ENCODE measurements at places on chromosomes 1 and 21.

GRCh38 chr1:5992814-5993555, 760 bp upstream of the NPHP4 start:
- DNase-seq = no peak

DNA sequence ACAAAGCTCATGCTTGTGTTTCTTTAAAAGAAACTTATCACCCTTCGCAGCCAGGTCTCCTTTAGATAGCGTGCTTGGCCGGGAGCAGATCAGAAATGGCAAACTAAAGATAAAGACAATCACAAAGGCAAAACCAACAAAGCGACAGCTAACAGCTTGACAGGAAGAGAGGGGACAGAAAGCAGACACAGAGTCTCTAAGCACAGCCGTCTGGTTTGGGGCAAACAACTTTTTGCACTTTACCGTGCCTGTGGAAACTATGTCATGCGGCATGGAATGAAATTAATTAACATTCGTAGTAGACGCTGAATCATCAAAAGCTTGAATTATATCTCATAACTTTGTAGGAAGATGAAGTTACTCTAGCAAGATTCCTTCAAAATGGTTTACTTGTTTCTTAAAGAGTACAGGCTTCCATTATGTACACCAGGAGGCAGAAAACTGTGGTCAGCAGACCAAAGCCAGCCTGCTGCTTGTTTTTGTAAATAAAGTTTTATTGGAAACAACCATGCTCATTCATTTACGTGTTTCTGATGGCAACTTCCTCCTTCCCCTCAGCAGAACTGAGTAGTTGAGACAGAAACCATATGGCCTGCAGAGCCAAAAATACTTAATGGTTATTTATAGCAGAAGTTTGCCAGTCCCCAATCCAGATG, 183.2 kb downstream of the KIF26B start:
- no peak for DNase-seq

DNA sequence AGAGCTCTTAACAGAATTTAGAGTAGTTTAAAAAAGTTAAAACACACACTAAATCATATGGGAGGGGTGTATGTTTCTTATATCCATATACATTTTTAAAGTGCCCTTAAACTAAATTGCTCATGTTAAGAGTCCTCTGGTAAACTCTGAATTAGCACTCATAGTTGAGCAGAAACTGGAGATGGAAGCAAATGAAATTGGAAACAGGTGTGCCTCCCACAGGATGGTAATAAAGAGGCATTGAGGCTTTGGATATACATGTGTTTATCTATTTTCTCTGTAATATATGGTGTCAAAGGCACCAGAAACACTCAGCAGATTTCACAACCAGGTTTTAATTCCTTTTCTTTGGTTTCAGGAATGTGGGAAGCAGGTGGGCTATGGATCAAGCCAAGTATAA, 188.6 kb downstream of the HS2ST1 start:
- DNase-seq = no peak

GRCh38 chr1:230149751-230150584, 82.9 kb downstream of the GALNT2 start:
- DNase-seq = no peak

DNA sequence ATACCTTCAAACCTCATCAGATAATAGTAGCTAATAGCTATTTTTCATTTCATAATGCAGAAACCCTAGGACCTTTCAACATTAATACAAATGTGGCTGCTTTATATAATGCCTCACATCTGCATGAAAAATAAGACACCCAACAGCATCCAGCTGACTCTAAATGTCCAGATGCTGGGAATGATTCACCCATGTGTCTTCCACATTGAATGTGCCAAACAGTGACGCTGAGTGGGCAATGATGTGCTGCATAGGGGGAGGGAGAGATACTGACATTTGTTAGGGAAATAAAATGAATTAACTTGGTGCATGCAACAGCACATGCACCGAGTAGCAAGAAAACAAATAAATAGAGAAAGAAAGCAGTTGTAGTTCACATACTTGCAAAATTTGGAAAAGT, 199.3 kb downstream of the DSCAM start:
- no peak for DNase-seq

DNA sequence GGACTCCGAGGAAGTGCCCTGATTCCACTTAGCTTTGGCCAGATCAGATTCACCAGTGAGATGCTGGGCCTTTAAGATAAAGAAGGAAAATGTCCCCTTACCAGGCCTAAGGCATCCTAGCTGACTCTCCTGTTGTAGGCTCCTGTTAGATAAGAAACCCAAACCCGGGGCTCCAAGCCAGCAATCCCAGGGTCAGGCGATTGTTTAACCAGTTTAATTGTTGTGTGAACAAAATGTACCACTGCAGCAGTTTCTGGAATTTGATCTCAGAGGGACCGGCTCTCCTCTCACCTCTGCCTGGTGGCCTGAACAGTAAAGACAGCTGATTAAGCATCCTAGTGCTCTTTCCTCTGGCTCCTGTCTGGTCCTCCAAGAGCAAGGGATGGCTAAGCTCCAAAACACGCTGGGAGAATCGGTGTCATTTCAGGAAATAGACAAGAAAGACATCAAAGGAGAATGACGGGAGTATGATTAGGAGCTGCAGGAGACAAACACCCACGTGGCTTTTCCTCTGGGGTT, 9.3 kb upstream of the KLHDC8A start:
- peak; percentile 69 for DNase-seq

DNA sequence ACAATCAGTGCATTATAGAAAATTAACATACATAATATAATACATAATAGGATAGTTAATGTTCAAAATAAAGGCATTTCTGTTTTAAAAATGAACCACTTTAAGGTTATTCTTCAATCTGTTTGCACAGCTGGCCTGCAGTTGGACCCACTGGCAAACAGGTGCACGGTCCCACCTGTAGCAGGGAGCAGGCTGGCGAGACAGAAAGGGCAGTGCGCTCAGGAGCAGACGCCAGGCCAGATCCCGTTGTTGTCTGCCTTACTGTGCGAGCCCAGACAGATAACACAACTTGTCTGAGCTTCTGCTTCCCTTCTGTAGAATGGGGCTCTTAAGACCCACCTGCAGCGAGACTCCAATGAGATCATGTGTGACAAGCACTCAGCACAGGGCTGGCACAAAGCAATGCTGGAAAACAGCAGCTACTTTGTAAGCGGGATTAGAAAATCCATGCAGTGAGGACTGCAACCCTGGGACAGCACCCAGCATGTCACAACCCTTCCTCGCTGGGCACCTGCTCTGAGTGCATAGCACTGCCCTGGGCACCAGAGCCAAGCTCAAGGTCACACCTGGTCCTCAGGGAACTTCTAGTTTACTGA, 33.5 kb downstream of the VPS26C start:
- DNase-seq = no peak

DNA sequence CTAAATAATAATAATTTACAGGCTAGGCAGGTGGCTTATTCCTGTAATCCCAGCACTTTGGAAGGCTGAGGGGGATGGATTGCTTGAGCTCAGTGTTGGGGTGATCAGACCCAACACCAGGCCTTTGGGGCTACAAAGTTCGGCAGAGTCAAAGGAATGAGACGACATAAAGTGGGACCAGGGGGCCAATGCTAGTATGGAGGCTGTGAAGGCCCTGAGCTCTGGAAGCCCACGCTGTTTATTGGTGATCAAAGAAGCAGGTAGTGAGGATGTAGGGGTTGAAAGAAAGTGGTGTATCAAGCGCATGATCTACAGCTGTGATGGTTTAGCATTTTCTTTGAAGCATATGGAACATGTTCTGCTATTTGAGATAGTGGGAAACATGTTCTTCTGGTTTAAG, 5.6 kb downstream of the BTBD8 start:
- no peak for DNase-seq

DNA sequence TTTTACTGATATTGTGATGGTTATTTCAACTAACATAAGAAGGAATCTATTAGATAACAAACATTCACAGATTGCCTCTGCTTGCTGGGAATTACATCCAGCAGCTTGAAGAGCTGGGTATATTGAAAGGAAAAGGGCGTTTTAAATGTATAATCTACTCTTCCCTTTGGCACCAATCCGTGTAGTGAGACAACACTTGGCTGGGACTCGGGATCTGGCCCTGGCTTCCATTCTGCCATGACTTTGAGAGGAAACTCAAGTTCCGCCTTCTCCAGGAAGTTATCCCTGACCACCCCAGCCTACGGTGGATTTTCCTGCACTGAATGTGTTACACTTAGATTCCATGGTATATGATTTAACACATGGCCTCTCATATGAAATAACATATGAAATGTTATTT, 86.9 kb upstream of the UBE2U start:
- no peak for DNase-seq

DNA sequence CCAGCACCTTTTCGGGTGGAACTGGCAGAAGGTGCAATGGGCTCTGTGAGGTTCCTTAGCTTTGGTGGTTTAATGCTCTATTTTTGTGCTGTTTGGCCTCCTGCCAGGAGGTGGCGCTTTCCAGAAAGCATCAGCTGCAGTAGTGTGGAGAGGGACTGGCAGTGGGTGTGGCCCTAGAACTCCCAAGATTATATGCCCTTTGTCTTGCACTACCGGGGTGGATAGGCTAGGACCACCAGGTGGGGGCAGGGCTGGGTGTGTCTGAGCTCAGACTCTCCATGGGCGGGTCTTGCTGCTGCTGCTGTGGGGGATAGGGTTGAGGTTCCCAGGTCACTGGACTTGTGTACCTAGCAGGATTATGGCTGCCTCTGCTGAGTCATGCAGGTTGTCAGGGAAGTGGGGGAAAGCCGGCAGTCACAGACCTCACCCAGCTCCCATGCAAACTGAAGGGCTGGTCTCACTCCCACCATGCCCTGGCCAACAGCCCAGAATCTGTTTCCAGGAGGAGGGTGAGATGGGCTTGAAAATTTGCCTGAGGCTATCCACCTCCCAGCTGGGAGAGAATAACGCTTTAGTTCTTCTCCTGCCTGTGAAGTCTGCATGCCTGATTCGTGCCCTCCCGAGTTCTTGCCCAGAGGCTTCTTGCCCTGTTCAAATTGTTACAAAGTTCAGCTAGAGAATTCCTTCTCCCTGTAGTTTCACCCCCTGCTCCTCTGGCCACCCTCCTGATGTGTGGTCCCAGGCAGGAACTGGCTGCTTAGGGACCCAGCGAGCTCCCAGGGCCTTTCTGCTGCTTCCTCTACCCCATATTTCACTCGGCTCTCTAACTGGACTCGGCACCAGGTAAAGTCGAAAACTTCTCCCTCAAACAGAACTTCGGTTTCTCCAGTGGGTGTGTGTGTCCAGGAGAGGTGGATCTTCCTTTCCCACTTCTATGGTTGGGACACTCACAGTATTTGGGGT, 76.5 kb upstream of the BTG3 start:
- no peak for DNase-seq

GRCh38 chr1:37513795-37514349, 694 bp downstream of the MEAF6 start:
- no peak for DNase-seq

- no peak for DNase-seq
Observed at GRCh38 chr1:41807390-41807789, 111.3 kb downstream of the HIVEP3 start.

DNA sequence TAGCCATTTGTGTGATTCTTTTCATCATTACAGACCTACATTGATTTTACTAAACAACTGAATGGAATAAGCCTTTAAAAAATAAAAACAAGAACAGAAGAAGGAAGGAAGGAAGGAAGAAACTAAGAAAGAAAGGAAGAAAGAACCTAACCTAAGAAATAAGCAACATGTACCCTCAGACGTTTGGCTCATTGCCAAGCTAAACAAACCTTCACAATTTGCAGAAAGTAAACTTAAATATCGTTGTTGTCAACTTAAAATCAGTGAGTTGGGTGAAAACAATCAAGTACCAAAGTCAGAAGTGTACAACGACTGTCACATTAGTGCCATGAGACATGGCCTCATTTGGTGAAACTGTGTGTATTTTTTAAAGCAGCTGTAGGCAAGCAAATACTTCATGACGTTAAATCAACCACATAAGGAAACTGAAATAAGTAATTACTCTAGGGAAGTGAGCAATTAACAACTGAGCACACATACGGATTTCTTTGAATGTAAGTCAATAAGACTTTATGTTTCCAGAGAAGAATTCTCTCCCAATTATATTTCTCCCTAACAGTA, 313.1 kb upstream of the TMPRSS15 start:
- DNase-seq = no peak

GRCh38 chr1:43229826-43230780, 39.7 kb upstream of the TMEM125 start:
- DNase-seq = no peak

DNA sequence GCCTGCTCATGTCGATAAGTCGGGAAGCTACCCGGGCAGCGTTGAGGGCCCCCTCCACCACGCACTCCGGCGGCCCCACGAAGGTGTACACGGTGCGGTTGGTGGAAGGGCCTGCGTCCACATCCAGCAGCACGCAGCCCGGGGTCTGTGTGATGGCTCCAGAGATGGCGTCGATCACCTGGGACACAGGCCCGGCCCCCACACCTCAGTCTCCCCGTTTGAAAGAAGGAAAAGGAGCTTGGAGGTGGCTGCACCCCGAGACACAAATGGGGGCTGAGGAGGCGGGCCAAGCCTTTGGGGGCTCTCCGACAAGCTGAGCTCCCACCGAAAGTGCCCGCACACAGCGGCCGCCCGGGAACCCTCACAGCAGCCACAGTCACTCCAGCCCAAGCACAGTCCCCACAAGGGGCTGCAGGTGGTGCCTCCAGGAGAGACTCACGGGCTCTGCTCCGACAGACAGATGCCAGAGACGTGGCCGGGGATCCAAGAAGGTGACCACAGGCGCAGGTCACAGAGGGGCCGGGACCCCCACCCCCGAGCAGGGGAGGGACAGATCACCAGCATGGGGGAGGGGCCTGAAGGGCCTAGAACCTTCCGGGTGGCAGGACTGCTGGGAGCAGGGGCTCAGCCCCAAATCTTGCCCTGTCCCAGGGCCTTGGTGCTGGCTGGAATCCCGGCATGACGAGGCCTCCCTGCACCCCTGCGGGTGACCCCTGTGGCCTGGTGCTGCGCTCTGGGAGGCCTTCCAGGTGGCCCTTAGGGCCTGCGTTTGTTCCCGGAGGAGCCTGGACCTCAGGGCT, 1.0 kb downstream of the FTCD start:
- DNase-seq = no peak

- DNase-seq = no peak
Observed at GRCh38 chr1:66413838-66414175, 120.1 kb upstream of the SGIP1 start.

DNA sequence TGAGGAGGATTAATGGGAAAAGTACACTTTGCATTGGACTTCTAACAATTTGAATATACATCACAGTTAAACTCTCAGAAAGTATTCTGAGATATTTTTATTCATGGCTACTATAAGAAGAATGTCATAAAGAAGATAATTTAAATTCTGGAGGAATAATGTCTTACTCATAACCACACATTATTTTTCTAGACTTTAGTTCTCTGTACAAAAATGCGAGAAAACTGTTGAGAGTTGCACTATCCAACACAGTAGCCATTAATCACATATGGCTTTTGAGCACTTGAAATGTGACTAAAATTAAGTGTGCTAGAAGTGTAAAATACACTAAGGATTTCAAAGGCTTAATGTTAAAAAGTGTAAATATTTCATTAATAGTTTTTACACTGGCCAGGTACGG, 53.8 kb downstream of the CRB1 start:
- no peak for DNase-seq

GRCh38 chr21:23690316-23690715, 1917.0 kb downstream of the MRPL39 start:
- DNase-seq = no peak

GRCh38 chr1:38139738-38140487, 93.3 kb upstream of the POU3F1 start:
- no peak for DNase-seq

- no peak for DNase-seq
Observed at GRCh38 chr1:156886583-156887281, 6.8 kb upstream of the PEAR1 start.

Measured in cardiac fibroblast (primary cell).